ENCODE measurements at places on chromosomes 4 and X.

DNA sequence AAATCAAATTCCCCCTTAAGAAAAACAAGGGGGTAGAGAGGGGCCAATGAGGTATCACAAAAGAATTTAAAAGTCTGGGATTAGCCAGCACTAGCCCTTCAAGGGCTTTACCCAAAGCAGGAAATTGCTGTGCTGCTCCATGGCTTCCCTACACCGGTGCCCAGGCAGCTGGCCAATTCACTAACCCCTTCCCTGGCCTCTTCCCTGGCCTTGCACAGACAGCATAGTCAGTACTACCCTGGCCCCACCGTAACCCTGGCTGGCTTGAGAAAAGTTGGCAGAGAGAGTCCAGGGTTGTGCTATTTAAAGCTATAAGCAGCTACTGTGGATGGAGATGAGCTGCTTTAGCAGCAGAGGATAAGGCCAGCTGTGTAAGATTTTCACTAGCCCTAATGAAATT lies 43.1 kb downstream of the ADAMTS3 start:
- no peak for DNase-seq

DNA sequence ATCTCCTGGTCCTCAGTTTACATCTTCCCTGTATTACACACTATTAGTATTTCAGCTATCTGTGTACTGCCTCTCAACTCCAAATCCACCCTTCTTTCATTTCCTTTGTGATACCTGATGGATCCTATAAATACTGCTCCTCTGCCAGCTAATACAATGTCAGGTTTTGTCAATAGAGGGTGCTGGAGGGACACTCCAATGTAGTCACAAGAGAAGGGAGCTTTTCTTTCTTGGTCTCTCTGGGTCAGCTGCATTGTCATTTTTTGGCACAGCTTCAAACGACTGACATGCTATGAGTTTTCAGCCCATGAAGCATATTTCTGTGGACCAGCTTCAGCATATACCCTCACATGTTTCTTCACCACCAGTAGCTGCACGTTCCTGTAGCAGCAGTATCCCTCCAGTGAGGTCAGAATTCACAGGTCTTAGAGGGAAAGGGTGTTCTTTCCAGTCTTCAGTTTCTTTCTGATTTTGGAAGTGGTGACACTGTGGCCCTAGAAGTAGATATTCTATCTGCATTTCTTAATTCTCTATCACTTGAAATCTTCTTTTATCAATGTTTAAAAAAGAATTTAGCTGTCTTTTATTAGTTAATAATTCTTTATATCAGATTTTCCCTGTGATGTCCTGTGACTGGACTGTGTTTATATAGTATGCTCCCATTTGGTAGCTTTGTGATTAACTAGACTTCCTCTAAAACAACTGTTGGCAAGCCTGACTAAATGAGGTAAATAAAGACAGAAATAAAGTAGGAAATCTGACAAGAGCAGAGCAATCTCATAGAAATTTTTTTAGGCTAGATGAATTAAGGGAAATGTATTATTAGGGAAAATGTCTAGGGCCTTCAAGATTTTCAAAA lies 60.6 kb downstream of the GABRA2 start:
- DNase-seq, result peak; percentile 0

DNA sequence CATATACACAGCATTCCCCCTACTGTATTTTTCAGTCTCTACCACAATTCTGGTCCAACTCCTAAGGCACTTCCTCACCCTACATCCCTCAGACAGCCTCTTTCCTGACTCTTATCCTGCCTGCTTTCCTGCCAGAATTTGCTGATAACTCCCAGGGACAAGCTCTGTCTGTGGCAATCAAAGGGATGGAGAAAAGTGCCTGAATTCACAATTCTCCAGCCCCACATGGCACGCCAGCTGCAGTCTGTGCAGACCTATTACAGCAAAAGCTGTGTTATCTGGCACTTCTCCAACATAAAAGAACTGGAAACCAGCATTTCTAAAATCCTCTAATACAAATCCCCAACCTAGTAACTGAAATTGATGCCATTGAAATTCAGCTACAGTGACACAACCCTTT lies 404.8 kb downstream of the KLHL13 start:
- no peak for DNase-seq

DNA sequence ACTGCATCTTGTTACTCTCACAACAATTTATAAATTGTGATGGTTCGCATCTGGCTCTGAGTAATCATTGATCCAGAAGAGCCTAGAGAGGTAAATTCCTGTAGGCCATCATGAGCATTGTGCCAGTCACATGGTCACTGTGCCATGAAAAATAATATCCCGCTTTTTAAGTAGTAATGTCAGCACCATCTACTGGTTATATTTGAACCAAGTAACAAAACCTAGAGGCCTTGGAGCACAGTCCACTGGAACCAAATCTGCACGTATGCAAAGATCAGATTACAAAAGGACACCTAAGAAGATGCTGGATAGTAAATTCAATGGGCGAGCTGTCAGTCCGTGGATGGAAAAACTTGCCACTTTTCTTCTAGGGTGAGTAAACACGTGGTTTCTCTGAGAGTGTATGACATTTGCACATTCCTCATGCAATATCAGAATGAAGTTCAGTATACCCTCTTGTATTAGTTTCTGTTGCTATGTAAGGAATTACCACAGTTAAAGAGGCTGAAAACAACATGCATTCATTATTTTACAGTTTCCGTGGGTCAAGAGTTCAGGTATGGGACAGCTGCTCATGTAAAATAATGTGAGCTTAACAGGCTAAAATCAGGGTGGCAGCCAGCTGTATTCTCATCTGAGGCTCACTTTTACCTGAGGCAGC lies 26.8 kb downstream of the FAM114A1 start:
- DNase-seq, result no peak

- DNase-seq, result no peak
Observed at GRCh38 chr4:53717064-53717549, 125.8 kb upstream of the LNX1 start.

GRCh38 chr4:88138561-88138960 lies 19.9 kb downstream of the ABCG2 start:
- DNase-seq, result no peak

DNA sequence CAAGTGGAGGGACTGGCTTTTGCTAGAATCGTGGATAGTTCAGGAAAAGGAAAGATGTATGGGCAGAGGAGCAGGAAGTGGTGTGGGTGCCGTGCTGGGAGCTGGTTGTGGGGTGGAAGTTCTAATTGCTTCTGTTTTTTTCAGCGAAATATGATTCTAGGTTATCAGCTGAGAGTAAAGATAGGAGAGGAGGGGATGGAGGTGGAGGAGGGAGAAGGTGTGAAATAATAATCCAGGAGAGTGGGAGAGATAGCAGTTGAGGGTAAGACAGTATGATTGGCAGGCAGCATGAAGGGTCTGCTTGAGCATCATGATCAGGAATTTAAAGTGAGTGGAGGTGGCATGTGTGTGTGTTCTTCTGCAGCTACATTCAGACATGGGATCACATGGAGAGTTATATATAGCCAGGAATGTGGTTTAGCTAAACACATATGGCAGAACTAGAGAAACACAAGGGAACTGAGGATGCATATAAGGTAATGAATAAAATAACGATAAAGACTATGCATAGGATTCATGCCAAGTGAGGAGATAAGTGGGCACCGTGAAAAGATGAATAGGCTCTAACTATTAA lies 133.7 kb downstream of the ANK2 start:
- DNase-seq, result no peak

- no peak for DNase-seq
Observed at GRCh38 chr4:36391411-36391810, 110.0 kb downstream of the DTHD1 start.

GRCh38 chrX:39253551-39253950 lies 452.3 kb downstream of the MID1IP1 start:
- peak; percentile 27 for DNase-seq

DNA sequence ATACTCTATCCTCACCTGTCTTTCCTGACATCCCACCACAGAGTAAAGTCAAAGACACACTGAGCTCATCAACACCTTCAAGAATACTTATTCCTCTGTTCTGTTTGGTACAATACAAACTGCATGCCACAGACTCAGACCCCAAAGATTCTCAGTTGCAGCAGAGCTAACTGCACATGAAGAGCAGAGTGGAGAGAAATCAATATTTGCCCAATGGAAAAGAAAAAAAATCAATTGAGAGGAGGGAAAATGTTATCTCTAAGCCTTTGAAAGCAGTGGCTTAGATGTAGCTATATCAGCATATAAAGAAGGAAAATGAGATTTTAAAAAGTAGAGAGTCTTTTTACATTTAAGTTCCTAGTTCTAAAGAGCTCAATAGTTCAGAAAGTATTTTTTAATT lies 180.2 kb downstream of the NWD2 start:
- DNase-seq, result no peak

GRCh38 chr4:177532358-177532757 lies 90.1 kb upstream of the AGA start:
- DNase-seq, result peak; percentile 9

DNA sequence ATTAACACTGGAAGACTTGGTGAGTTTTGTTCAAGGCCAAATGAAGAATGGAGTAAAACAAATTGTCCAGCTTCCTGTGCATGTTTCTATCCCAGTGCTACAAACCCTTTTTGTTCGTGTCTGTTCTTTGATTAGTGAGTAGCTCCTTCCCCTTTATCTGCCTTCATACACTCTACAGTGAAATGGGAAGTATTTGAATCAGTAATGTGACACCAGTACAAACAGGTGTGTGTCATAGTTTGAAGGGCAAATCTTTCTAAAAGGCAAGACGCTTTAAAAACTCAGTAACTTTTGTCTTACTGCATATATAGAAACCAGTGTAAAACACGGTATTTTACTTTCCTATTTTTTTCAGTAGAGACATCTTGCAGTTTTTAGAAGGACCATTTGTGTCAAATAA lies 5.9 kb downstream of the ARHGEF38 start:
- DNase-seq, result peak; percentile 59

DNA sequence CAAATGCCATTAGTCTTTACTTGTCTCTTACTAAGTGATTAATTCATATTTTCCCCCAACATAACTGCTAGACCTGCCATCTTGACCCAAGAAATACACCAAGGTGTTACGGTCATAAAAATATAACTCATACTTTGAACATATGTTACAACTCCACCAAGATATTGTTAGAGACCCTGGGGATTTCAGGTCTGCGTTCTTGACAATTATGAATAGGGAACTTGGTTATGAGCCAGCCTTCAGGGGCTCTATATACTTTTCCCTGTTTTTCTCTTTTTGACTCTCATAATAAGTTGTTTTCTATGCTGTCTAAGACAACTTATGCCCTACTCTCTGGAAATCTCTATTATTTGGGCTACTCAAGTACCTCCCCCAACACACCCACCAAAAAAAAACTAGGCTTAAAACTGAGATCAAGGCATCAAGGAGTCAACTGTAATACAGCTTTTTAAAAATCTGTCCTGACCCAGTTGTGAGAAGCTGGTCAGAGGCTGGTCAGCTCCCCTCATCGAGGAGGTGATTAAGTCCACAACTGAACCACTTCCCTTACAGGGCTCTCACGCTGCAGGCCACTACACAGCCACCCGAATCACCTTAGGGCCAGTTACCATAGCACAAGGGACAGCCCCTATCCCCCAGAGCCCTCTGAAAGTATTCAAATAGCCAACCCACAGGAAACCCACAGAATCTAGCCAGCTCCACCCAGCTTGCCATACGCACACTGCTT lies 10.5 kb upstream of the TLR3 start:
- DNase-seq, result no peak

- DNase-seq, result no peak
Observed at GRCh38 chr4:173794662-173795061, 264.6 kb upstream of the HAND2 start.

GRCh38 chr4:184310171-184310567 lies 92.5 kb upstream of the ENPP6 start:
- peak; percentile 18 for DNase-seq

DNA sequence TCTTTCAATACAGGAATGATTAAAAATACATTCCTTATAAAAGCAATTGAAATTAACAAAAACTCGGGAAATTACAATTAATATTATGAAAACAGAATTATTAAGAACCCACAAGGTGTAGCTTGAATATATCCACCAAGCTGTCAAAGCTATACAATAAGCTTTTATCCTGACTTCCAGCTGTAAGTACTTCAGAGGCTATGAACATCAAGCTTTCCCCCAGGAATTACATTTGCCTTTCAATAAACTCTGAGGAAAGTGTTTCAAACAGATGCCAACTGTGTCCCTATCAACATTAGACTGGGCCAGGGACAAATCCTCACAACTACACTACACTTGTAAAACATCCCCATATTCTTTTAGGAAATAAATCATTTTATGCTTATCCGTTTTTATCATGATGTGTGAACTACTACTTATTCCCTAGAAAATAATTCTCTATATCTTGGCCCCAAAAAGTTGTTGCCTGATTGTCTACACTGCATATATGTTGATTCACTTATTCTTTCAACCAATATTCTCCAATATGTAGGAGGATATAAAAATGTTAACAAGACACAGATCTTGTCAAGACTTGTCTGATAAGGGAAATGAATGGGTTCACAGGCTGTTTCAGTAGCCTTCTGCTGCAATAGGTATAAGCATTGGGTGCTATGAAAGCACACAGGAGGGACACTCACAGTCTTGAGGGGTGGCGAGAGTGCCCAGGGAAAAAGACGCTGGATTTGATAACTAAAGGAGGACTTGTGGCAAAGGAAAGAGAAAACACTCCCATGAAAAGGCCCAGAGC lies 494.1 kb downstream of the CENPC start:
- peak; percentile 3 for DNase-seq

GRCh38 chr4:110612631-110613269 lies 10.1 kb downstream of the PITX2 start:
- no peak for DNase-seq

DNA sequence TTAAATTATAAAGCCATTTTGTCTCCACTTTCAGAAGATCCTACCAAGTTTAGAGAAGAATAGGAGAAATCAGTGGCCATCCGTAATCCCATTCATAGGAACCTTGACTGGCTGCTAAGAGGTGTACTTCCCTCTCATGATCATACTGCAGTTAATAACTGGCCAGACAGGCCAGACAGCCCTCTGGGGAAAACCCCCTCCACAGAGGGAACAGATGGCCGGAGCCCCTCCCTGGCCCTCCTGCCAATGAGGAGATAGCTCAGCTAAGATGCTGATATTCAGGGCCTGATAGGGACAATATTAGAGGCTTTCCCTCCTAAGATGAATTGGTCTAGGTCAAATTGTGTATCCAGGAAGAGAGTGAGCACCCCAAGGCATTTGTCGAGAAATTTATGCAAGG lies 200.0 kb upstream of the MAOA start:
- no peak for DNase-seq

- DNase-seq, result no peak
Observed at GRCh38 chr4:63049726-63050125, 1359.5 kb downstream of the TECRL start.

GRCh38 chr4:121451310-121451709 lies 70.5 kb upstream of the QRFPR start:
- no peak for DNase-seq

DNA sequence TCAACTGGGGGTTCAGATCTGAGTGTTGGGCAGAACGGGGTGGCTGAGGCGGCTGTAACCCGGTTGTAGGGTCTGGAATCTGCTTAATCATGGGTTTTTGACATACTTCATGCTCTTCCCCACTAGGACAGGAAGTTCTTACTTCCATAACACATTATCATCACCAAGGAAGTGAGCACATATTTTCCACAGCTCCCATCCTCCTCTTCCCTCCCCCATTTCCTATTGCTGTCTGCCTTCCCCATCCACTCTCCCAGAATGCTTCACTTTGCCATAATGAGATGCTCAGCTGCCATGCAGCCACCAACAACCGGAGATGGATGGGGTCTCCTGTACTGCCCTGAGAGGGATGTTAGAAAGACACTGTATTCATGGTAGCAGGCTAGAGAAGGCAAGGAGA lies 6.4 kb upstream of the DCUN1D4 start:
- DNase-seq, result no peak

GRCh38 chrX:150934453-150934852 lies 36.0 kb upstream of the CD99L2 start:
- DNase-seq, result peak; percentile 30
